Stimulated activated CD8-positive, alpha-beta memory T cell treated with anti-CD3 and anti-CD28 coated beads, Interleukin-4, amount 100 ng/mL, for 4 hours (primary cell): ENCODE measurements at places on chromosomes 3 and 15.

DNA sequence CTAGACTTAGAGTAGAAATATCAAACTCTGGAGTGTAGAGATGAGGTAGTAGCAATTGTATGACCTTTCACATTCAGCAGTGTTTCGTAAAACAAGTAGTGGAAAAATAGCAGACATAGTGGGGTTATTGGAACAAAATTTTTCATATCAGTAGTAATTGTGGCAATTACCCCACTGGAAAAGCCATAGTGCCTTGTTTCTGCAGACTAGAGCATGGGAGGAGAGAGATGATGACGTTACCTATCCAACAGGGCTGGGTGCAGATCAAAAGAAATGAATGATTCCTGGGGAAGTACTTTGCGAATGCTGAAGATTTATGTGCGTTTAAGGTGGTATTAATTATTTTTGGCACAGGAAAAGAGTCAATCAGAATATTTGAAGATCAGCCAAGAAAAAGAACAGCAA, 147.0 kb upstream of the LRRFIP2 start:
- DNase-seq, result no peak

DNA sequence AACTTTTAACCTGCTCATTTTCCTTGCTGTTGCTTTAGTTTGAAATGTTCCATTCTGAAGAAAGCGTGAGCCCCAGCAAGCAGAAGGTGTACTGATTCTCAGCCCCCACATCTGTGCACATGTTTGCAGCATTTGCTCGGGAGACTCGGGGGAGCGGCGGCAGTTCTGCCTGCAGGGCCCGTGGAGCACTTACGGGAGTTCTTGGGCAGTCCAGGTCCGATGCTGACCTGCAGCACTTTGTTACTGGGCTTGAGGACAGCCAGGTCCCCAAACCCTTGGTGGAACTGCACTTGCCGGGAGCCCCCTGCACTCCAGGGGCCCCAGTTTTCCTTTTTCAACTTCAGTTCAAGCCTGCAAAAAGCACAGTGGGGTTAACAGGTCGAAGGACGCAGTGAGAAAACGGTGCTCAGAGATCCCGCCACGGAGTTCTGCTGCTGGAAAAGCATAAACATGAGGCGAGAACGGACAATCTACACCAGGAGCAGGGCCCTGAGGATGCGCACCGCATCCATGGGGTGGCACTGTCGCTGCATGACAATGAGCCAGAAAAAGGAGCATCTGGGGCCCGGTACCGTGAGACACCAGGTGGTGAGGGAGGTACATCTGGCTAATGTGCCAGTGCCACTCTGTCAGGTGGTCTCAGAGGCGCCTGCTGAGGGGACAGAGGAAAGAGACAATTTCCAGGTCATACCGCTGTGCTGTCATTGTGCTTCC, 45.6 kb upstream of the LDHAL6B start:
- no peak for DNase-seq

DNA sequence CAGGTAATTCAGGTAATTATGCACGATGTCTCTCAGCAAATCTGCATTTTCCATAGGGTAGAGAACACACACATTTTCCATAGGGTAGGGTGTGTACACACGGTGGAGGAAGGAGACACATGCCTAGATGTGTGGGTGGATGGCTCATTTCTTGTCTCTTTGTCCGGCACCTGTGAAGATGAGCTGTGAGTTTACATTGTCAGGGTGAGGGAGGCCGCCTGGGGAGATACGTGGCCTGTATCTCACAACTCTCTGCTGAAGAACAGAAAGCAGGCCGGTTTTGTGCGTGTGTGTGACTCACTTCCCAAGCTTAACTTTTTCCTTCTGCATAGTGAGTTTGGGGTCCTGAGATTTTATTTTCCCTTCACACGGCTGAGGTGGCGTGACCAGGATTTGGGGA, 60.3 kb downstream of the SLC6A6 start:
- no peak for DNase-seq

DNA sequence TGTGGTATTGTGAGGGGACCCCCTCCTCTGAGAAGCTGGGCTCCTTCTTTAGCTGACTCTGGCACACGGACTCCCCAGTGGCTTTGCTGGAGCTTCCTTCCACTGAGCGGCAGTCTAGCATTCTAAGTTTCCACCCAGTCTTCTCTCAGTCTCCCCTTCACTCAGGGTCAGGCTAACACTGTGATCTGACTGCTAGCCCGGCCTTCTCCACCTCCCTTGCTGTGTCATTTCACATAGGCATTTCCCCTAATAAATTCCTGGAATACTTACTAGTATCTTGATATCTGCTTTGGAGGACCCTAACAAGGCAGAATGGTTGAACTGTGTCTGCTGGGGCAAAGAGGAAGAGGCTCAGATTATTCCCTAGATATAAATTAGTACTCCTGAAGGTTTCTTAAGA, 106.2 kb upstream of the THBS1 start:
- no peak for DNase-seq

GRCh38 chr15:41881550-41881919, 12.3 kb downstream of the SPTBN5 start:
- no peak for DNase-seq

GRCh38 chr3:111809186-111809585, 49.9 kb upstream of the PHLDB2 start:
- no peak for DNase-seq

GRCh38 chr3:14210290-14210688, 31.7 kb downstream of the LSM3 start:
- no peak for DNase-seq

GRCh38 chr3:94314218-94314883, 251.5 kb downstream of the NSUN3 start:
- DNase-seq, result no peak

DNA sequence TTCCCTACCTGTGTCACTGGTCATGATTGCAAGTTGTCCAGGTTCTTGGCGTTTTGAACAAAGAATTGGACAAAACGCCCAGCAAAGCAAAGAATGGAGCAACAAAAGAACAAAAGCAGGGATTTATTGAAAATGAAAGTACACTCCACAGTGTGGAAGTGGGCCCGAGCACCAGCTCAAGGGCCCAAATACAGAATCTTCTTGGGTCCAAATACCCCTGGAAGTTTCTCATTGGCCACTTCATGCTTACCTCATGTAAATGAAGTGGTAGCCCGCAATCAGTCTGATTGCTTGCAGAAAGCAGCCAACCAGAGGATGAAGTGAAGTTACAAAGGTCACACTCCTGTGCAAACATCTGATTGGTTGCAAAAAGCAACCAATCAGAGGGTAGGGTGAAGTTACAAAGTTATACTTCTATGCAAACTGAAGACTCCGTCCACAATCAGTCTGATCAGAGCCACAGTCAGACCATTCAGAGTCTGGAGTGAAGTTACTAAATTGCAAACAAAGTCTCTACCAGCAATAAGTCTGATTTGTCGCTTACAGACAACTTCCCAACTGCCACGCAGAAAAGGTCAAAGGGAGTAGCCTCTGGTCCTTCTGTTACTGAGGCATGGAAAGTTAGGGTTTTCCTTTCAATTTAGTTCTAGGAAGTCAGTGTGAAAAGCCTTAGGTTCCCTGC, 8.3 kb upstream of the TM4SF1 start:
- DNase-seq, result no peak

GRCh38 chr3:61158216-61158615, 93.0 kb downstream of the FHIT start:
- DNase-seq, result no peak

DNA sequence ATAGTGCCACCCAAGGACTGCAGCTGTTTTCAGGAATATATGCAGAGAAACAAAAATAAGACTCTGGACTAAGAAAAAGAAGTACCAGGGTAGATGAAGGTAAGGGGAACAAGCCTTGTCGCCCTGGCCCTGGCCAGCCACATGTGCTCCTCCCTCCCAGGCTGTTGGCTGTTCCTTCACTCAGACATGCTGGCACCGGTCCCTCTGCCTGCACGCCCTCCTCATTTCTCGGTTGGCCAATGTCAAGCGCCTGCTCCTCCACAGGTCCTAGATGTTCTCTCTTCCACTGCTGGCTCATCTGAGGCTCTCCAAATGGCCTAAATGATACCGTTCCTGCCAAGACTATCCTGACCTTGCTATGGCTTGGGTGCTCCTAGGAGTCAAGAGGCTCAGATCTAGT, 288.4 kb upstream of the LYSMD4 start:
- no peak for DNase-seq
